ENCODE measurements at places on chromosomes 2 and 18. TPM values are rescaled to one million over a fixed set of nuclear protein-coding genes. Genes with fewer than 3 reads are reported as not detected.

DNA sequence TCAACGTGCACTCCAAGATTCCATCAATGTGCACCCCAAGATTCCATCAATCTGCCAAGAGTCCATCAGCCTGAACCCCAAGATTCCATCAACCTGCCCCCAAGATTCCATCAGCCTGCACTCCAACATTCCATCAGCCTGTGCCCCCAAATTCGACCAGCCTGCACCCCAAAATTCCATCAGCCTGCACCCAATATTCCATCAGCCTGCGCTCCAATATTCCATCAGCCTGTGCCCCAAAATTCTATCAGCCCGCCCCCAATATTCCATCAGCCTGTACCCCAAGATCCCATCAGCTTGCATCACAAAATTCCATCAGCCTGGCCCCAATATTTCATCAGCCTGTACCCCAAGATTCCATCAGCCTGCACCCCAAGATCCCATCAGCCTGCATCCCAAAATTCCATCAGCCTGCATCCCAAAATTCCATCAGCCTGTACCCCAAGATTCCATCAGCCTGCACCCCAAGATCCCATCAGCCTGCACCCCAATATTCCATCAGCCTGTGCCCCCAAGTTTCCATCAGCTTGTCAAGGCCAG is 92.1 kb upstream of the PXDN start:
- DNase-seq = no peak

DNA sequence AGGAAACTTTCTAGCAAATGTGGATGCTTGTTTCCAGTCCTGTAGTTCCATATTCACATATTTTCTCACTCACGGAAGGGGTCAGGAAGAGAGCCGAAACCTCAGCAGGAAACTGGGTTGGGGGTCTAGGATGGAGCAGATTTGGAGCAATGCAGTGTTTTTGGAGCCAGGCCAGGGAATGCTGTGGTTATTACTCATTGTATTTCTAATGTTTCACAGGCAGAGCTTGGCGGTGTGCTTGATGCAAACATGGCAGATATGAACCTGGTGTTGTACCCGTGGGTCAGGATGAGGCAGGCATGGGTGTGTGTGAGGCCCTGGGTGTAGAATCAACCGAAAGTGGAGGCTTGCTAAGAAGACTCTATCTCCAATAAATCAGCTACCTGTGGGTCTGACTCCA is 34.6 kb upstream of the ACKR3 start:
- no peak for DNase-seq

DNA sequence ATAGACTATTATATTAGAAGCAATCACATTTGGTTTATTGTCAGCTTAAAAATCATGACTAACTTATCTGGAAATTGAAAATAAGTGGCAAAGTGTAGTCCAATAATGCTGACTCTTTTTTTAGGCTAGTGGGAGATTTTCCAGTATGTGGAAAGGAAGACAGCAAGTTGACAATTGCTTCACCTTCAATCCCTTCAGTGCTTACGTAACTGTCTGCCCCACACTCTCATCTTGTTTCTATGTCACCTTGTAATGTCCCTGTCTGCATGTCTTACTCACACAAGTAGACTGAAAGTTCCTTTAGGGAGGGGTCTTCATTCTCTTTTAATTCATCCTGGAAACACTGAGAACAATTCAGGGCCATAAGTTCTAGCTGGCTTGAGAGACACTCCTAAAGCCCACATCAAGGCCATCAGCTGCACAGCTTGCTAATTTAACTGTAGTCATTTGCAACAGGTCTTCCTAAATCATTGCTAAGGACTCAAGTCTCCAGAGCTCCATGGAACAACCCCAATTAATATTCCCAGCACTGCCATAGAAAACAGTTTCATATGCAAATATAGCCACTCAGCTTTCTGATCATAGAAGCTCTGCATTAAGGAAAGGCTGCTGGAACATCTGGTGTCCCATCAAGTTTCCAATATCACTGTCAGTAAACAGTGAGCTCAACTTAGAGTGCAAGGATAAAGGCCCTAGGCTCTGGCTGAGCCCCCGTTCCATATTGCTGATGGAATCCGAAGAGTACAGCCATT is 230.5 kb downstream of the ETAA1 start:
- no peak for DNase-seq

DNA sequence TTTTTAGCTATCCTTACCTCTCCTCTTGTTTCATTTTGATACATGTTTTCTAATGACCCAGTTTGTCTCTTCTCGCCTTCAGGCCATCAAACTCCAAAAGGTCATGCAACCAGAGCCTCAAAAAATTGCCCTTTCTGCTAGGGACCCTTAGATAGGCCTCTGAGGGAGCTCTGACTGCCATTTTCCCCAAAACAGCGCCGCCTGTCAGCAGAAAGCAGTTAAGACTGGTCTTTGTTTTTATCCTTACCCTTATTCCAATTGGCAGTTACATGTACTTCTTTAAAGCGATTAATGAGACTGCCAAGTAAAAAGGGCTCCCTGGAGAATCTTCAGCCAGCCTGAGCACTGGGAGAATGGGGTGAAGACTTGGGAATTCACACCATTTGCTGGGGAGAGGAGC is 55.1 kb upstream of the RIT2 start:
- DNase-seq = no peak

DNA sequence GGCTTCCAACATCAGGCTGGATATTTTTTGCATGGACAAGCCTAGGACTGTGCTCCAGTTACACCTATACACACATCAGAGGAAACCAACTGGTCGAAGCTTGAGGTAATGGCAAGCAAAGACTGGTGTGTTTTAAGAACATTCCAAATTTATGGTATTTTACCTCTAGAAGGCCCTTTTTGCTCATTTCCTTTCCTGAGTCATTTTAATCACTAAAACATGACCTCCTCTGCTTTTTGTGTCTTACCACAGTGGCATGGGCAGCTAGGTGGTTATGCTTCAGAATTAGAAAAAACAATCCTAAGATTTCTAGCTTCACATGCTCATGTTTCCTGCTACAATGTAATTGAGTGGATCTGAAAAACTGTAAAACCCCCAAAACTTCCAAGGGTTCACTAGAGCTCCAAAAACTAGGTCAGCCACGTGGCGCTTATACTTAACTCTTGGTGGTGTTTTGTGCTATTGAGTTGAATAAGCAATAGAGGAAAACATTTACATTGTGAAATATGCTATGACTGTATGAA is 30.6 kb upstream of the CHRNA1 start:
- DNase-seq = no peak

- no peak for DNase-seq
Measured at GRCh38 chr2:239274391-239275043, 126.3 kb downstream of the HDAC4 start.

DNA sequence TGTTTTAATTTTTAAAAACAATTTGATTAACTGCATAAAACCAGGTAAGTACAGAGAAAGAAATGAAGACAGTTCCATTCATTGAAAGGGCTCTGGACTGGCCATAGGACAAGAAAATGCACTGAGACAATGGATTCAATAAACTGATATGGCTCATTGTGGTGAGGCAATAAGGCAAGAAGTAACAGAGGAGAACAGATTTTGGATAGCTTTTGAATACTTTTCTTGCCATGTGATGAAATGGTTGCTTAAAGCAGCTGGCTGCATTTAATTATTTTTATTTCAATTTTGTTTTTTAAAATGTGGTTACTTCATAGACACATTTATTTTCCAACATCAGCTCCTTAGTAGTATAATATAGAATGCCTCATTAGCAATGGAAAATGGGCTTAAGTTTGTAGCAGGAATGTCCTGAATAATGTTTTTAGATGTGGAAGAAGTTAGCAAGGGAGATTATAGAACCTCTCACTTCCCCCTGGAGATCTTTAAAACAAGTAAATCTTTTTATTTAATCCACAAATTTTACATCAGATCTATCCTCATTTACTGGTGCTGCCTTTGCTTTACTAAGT is 646.9 kb upstream of the ZEB2 start:
- no peak for DNase-seq

- DNase-seq = no peak
Measured at GRCh38 chr2:64613276-64613675, 40.4 kb downstream of the SERTAD2 start.

GRCh38 chr18:55912919-55913318 is 324.9 kb upstream of the TCF4 start:
- no peak for DNase-seq

GRCh38 chr2:26536371-26537068 is 58.6 kb upstream of the OTOF start:
- no peak for DNase-seq

The TNFRSF11A gene
- total RNA-seq = 1.1 TPM

The OSBPL6 gene
- total RNA-seq = 15.9 TPM

The MEP1B gene
- 0.54 TPM for total RNA-seq

The MSH2 gene
- total RNA-seq = 74.9 TPM

Data from cerebellum (tissue), 4 donors.